Putamen (tissue), 1 donor: ENCODE measurements at places on chromosomes 12 and 14.

GRCh38 chr14:61344437-61345150 lies 23.2 kb downstream of the PRKCH start:
- DNase-seq, result no peak

- no peak for DNase-seq
Observed at GRCh38 chr14:100524933-100525243, 62.3 kb downstream of the BEGAIN start.

DNA sequence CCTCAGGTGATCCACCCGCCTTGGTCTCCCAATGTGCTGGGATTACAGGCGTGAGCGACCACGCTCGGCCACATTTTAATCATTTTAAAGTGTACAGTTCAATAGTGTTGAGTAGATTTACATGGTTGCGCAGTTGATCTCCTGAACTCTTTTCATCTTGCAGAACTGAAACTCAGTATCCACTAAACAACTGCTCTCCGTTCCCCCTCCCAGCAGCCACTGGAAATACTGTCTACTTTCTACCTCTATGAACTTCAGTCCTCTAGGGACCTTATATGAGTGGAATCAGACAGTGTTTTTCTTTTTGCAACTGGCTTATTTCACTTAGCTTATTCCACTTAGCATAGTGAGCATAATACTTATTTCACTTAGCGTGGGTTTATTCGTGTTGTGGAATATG lies 53.7 kb downstream of the KCTD10 start:
- DNase-seq, result no peak

DNA sequence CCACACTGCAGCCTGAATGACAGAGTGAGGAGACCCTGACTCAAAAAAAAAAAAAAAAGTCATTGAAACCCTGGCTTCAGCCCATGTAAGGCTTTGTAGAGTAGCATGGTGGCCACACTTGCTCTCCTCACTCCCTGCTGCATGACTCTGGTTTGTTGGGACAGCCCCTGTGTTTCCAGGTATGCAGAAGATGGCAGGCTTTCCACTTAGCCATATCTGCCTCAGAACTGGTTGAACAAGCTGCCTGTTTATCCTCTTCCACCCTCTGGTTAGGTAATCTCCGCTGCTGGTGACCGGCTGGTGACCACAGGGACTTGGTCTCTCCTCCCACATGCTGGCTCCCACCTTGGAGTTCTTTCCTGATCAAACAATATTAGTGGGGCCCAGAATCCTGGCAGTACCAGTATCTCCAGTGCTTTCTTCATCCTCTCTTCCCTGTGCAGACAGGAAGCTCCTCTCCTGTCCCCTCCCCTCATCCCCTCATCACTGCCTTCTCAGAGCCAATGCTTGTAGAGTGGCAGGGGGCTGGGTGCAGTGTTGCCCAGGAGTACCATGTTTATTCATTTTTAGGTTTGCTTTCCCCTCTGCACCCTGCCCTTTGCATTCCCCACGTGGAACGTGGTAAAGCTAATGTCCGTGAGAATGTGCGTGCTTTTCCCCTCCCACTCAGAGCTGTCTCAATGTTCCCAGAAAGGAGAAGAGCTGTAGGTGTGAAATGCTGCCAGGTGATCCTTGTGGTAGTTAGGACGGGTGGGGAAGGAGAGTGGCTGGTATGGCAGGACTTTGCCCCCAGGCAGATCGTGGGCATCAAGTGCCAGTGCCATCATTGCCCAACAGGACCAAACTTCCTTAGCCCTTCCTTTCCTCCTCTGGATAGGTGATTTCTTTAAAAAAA lies 11.3 kb downstream of the ABHD12B start:
- DNase-seq, result no peak

DNA sequence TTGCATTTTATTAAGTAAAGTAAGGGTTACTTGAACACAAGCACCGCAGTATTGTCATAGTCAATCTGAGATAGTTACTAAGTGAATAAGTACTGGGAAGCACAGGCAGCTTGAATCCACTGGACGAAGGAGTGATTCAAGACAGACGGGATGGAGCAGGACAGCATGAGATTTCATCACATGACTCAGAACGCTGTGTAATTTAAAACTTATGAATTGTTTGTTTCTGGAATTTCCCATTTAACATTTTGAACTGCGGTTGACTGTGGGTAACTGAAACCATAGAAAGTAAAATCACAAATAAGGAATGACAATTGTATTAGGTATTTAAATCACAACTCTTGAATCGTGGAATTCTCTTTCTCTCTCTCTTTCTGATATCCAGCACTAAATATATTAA lies 1630.4 kb upstream of the SEL1L start:
- no peak for DNase-seq

- no peak for DNase-seq
Observed at GRCh38 chr14:103710771-103711377, 4.4 kb downstream of the XRCC3 start.

GRCh38 chr14:36207500-36207899 lies 31.0 kb upstream of the PTCSC3 start:
- DNase-seq, result no peak

- no peak for DNase-seq
Observed at GRCh38 chr12:69497308-69498026, 27.3 kb downstream of the FRS2 start.

DNA sequence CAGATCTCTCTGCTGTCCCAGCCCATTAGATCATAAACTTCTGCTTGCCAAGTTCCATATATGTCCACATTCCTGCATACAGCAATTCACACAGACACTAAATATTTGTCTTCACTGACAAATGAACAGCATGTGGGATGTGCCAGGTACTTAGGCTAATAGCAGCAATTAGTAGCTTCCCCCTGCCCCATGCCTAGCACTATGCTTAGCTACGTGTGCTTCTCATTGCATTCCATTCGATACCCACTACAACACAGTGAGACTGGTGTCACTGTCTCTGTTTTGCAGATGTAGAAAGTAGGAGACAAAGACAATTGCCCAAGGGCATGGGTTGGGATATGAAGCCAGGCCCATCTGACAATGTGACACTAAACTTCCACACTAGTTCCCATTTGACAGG lies 308.4 kb downstream of the BCL11B start:
- no peak for DNase-seq

DNA sequence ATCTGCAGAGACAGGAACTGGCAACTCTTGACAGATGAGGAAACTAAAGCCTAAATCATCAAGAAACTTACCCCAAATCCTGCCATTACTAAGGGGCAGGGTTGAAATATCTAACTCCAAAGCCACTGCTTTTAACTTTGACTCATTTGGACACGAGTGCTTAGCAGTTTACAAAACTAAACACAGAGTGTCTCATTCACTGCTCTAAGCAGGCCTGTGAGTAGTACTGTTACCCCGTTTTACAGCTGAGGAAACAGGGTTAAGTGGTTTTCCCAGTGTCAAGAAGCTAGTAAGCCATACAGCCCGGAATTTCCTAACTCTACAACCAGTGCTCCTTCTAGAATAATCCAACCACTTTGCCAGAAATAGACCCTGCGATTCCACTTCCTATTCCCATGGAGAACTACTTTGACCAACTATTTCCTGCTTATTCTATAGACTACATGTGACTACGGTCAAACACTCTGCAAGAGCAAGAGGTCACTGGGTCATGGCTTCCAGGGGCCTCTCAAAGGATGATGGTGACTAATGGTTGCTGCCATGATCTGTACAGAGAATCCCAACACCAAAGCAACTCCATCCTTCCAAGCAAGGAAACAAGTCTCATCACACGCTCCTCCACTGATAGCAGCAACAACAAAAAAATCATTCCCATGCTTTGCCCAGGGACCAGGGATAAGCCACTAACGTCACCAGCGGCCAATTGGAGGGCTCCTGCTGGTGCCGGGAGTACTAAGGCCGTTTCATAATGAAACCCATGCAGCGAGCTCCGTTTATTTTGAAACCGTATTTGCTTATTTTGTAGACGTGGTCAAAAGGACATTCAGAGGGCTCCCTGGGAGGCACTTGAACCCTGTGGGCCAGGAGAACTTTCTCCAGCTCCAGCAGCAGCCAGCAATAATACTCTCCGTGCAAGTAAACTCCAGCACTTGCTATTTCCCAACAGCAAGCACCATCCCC lies 56.3 kb downstream of the NUAK1 start:
- no peak for DNase-seq

DNA sequence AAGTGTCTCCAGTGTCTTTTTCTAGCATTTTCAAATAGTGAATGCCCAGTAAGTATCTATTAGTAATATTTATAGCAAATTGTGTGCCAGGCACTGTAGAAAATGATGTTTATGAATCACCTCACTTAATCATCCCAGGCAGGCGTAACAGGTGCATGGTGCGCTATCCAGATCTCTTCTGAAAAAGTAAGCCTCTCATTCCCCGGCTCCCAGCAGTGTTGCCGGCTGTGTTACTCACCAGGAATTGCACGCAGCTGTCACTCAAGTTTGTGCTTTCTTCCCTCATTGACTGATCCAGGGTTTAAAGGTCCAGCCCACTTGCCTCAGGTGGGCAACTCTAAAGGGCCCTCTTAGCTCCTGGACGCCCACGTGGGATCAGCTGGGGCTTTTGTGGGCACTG lies 173.8 kb upstream of the RASSF8 start:
- no peak for DNase-seq

- DNase-seq, result no peak
Observed at GRCh38 chr12:104641862-104642261, 185.1 kb downstream of the CHST11 start.

GRCh38 chr12:106289196-106289681 lies 13.3 kb upstream of the TCP11L2 start:
- DNase-seq, result no peak

GRCh38 chr12:127150479-127150878 lies 1116.5 kb upstream of the TMEM132C start:
- DNase-seq, result no peak
